ENCODE measurements at places on chromosomes 5 and 9.

DNA sequence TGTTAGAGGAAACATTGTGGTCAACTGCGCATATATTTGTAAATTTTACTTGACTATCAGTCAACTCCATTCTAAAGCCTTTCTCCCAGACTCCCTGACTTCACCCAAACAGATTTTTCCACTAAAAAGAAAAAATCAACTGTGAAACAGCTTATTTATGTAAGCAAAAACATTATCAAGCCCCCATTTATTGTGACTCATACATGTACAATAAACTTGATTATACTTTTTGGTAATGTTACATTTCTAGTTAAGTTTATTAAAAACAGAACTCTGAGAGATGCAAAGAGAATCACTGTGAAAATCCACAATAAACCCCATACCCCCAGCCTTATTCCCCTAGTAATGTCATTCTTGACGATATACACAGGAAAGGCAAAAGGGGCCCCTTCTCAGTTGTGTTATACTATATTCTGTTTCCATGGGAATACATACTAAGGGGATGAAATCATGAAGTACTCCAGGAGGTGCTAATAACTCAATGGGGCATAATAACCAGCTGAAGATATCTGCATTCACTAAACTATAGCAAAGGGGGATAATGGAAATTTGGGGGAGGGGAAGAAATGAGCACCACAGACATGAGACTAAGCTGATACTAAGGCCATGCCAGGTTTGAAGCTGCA, 616.0 kb downstream of the ACTL7B start:
- DNase-seq = no peak

DNA sequence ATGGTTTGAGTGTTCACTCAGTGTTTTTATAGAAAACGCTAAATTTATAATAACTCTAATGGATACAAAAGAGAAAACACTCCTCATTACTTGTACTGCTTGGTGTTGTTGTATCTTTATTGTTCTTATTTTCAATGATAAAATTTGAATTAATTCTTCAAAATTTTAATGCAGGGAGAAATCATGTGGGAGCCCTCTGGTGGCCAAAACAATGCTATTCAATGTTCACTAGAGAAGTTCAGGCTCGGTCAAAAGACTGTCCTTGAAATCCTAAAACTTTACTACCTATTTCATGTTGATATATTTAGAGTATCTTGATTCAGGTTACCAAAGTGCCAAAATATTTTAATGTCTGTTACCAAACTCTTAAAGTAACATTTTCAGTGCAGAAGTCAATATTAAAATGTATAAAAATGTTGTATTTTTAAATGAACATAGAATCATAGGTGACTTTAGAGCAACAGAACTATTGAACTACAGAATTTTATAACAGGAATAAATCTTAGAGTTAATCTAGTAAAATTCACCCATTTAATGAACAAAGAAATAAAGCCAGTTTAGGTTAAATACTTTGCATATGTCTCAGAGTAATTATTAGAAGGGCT, 1259.8 kb downstream of the PTPRD start:
- no peak for DNase-seq

GRCh38 chr9:90658783-90659182, 16.2 kb upstream of the DIRAS2 start:
- DNase-seq = no peak

GRCh38 chr5:88941581-88941980, 58.6 kb upstream of the MEF2C start:
- no peak for DNase-seq

- DNase-seq = no peak
Observed at GRCh38 chr5:170166101-170166500, 60.4 kb downstream of the FOXI1 start.

DNA sequence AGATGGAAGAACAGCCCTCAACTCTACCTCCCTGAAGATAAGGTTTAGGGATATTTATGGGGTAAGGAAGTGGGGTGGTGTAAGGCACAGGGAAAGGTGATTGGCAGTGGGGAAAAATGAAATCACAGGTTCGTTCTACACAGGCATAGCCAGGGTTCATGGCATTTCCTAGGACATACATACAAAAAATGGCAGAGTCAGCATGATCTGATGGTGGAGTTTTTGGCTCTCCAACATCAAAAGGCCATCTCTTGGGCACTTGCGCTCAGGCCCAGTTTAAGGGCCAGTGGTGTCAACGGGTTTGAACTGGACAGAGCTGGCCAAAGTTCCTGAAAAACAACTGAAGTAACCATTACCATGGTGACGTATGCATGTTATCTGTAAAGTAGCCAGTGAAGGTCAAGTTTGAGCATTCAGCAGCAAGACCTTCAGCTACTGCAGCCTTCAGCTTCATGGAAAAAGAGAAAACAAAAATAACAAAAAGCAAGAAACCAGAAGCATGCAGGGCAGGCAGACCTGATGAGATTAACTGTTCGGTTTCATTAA, 92.8 kb downstream of the SMARCA2 start:
- no peak for DNase-seq

DNA sequence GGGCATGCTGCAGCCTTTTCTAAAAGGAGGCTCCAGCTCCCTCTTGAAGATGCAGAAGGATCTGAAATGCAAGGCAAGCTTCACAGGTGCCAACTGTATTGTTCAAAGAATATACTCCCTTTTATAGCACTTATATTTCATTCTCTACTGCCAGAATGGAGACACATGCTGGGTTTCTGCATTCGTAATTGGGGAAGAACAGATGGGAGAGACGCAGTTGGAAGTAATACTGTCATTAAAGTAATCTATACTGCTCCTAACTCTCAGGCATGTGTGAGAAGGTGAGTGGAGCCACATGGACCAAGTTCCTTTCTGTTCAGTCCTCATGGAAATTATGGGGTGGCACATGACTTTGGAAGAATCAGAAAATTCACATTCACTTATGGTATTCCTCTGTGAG, 226.4 kb downstream of the TRIM32 start:
- no peak for DNase-seq

GRCh38 chr9:98775831-98776441, 20.4 kb downstream of the ANKS6 start:
- DNase-seq = peak; percentile 73

DNA sequence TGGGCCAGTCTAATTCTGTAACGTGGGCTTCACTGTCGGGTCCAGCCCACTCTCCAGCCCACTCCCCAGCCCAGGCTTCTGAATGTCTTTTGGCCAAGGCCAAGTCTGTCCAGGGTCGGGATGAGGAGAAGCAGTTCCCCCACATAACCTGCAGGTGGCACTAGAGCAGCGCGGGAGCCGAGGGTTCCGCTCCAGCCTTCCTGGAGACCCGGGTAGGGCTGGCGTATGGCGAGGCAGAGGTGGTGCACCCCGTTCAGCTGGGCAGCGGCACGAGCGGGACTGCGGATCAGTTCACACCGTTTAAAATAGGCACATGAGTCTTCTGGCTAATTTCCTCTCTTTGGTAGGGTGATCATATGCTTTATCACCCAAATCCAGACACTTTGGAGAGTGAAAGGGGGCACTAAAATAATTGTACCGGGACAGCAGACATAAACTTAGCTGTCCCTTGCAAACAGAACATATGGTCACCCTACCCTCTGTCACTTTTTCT, 185.9 kb downstream of the MSX2 start:
- DNase-seq = peak; percentile 49

DNA sequence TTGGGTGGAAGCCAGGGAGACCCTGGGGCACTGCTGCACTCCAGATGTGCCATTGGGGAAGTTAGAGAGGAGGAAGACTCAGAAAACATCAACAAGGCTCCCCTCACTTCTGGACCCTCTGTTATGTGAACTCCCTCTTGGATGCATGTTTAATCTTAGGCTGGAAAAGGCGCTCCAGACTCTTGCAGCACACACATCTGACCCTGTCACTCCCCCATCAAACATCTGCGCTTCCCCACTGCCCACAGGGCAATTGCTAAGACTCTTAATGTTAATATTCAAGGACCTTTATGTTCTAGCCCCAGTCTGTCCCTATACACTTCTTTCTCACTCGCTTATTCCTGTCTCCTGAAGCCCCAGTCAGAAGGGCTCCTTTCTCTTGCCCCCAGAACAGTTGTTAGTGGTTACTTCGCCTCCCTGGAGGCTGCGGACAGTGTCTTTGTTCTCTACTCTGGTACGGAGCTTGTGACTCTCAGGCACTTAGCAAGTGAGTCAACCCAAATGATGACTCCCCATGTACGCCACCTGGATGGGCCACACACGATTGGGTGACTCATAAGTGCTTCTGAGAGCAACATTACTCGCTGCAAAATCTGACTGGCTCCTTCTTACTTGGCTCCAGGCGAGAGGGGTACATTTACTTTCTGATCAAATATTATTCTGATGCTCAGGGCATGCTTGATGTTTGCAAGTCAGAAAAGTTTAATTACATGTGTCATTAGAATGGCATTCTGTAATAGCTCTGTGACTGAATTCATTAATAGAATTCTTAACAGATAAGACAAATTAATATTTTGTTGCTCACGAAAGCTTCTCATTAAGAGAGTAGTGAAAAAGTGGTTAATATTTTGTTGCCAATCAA, 193.6 kb downstream of the HSPA4 start:
- DNase-seq = no peak
